Hippocampal formation (tissue), 2 donors: ENCODE measurements at places on chromosomes 11 and 22.

DNA sequence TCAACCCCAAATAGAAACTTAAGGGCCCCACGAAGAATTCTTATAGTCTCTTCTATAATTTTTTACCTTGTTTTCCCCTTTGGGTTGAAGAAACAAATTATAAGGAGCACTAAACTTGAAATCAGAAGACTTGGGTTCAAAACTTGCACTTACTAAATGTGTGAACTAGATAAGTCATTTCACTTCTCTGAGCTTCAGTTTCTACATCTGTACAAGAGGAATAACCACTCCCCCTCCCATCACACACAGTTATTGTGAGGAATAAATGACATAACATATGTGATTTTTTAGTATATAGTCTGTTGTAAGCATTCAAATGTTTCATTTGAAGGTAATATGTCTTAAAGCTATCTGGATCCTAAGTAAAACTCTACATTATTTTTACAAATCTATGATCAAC lies 78.8 kb downstream of the LIF start:
- DNase-seq, result no peak

DNA sequence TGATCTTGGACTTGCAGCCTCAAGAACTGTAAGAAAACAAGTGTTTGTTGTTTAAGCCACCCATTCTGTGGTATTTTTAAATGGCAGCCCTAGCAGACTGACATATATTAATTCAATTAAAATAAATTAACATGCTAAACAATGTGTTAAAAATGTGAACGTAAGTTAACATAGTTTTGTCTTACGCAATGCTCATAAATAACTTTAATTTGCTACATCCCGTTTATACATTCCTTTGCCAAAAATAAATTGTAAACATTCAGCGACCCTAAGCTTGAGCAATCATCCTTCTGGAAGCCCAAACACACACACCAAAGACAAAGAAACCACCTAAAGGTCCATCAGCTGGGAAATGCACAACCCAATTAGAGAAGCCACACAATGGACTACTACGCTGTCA lies 70.4 kb downstream of the CELSR1 start:
- DNase-seq, result no peak

DNA sequence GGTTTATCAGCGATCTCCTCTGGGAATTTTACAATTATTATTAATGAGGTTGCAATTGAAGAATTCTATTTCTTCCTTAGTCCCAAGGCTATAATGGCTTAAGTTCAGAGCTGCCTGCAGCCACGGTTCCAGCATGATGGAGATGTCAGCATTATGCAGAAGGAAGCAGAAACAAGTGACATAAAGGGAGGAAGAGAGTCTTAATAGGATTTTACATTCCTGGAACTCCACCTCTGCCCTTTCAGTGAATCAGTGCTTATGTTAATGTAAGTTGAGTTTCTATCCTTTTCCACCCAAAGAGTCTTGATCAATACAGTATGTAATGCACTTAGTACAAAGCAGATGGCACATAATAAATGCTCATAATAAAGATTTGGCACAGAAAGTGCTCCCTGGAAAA lies 11.6 kb upstream of the NRGN start:
- DNase-seq, result no peak

- no peak for DNase-seq
Measured at GRCh38 chr11:69889400-69890318, 70.4 kb upstream of the FGF3 start.

DNA sequence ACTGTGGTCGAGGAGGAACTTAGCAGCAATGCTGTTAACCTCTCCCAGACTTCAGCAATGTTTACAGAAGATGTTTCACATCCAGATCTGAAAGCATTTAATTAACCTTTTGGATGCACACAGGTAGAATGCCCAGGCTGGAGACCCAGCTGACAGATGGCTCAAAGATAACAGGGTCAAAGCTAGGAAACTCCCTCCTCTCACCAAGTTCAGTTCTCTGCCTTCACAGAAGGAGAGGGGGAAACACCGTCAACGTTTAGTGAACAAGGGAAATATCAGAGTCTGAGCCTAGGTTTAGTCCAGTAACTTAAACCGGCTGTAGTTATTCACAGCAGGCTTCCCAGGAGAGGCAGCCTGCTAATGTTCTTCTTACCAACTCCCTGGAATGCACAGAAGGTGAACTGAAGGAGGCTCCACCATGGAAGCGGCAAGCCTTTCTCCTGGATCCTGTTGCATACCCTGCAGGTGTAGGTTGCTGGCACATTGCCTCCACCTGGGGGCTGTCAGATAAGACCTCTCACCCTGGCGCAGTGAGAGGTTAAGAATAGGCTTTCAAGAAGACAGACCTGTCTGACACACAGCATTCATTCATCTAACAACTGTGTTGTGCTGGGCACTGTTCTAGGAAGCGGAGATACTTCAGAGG lies 23.5 kb upstream of the ANKK1 start:
- DNase-seq, result no peak

DNA sequence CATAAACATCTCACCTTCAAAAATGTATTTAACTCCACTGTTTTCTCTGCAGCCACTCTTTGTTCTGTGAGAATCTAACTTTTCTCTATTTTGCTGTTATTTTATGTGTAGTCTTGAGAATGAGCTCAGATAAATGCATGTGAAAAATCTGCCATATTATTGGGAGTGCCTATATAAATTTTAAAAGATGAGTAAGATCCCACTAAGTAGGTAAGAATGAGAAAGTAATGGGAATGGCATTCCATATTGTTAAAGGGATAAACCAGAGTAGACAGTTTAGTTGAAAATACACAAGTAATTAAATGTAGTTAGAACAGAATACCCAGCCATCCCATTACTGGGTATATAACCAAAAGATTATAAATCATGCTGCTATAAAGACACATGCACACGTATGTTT lies 817.2 kb downstream of the FAM181B start:
- DNase-seq, result no peak

- no peak for DNase-seq
Measured at GRCh38 chr11:79467761-79468160, 26.9 kb upstream of the TENM4 start.

GRCh38 chr11:47569646-47570045 lies 4.2 kb downstream of the PTPMT1 start:
- DNase-seq, result no peak

DNA sequence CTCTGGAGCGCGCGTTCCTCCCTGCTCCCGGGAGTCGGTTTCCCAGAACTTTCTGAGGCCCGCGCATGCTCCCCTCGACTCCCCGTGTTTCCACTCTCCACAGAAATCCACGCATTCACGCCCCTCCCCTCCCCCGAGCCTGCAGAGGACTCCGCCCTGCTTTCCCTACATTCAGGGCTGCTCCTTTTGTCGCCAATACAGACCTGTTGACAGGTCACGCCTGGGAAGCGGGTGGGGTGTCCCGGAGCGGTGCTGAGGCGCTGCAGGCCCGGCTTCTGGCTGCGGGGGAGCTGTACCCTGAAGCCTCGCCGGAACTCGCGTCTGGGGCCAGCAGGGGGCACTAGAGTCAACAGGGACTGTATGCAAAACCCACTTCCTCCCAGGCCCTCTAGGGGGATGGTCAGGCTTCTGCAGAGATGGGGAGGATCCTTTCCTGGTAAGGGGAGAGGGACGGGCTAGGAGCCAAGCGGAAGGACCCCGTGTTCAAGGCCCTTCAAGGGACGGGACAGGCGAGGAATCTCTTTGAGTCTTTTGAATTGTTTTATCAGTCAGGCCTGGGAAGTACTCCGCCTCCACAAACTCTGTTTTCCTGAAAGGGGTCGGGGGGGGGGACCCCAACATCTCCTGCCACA lies at the start of gene PRAME:
PRAME (minus strand) TSS at position 294 of the 632 bp plus-strand sequence. CDS start 2,433 bp downstream, outside the sequence.
- no peak for DNase-seq

- DNase-seq, result peak; percentile 25
Measured at GRCh38 chr11:94586546-94586945, 19.4 kb downstream of the PIWIL4 start.

- no peak for DNase-seq
Measured at GRCh38 chr11:5196731-5197130, 3.8 kb downstream of the OR51V1 start.
